Glutamatergic neuron (in vitro differentiated cells): ENCODE measurements at places on chromosomes 16 and 17. TPM values are rescaled to one million over a fixed set of nuclear protein-coding genes. Genes with fewer than 3 reads are reported as not detected.

Gene MILR1
- not detected for total RNA-seq

Gene C16orf46
- 1.0 TPM for total RNA-seq

Gene HOXB8
- not detected for total RNA-seq

GRCh38 chr17:74260525-74260850 lies 13.5 kb upstream of the DNAI2 start:
- H3K4me1 ChIP-seq: peaks cover 17% of the 10 kb centered on the region
- H3K4me3 ChIP-seq: no peak overlapping the region
- H3K36me3 ChIP-seq: no peaks in the 10 kb centered on the region
- no peak overlapping the region for H3K27ac ChIP-seq
- DNase-seq: no peak

- H3K4me1 ChIP-seq: peaks cover 9% of the 10 kb centered on the region
- peak overlapping the region; percentile 98 for H3K27ac ChIP-seq
- H3K4me3 ChIP-seq: peak overlapping the region; percentile 46
- no peaks in the 10 kb centered on the region for H3K36me3 ChIP-seq
- H3K27me3 ChIP-seq: peaks cover 3% of the 10 kb centered on the region
- DNase-seq: no peak
Measured at GRCh38 chr16:87778476-87778829, 12.7 kb upstream of the KLHDC4 start.

- H3K4me1 ChIP-seq: peaks cover 8% of the 10 kb centered on the region
- peak overlapping the region; percentile 79 for H3K27ac ChIP-seq
- no peak for DNase-seq
- no peaks in the 10 kb centered on the region for H3K36me3 ChIP-seq
- H3K4me3 ChIP-seq: no peak overlapping the region
Measured at GRCh38 chr17:78324391-78325075, 35.3 kb downstream of the SOCS3 start.

DNA sequence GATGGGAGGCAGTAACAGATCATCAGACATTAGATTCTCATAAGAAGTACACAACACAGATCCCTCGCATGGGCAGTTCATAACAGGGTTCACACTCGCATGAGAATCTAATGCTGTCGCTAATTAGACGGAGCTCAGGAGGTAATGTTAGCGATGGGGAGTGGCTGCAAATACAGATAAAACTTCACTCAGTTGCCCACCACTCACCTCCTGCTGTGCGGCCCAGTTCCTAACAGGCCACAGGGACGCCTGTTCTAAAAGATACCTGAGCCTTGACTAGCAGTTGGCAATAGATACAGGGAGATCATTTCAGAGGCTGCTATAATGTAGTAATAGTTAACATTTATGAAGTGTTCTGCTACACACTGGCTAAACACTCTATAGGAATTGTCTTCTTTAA lies 4.9 kb downstream of the PTRH2 start:
- no peaks in the 10 kb centered on the region for H3K36me3 ChIP-seq
- H3K27me3 ChIP-seq: peaks cover 4% of the 10 kb centered on the region
- no peak for DNase-seq
- no peak overlapping the region for H3K27ac ChIP-seq

- no peak overlapping the region for H3K27ac ChIP-seq
- H3K4me1 ChIP-seq: no peaks in the 10 kb centered on the region
- peaks cover 23% of the 10 kb centered on the region for H3K36me3 ChIP-seq
- DNase-seq: no peak
- no peaks in the 10 kb centered on the region for H3K27me3 ChIP-seq
Measured at GRCh38 chr16:53870831-53871230, 166.9 kb downstream of the FTO start.

- no peak overlapping the region for H3K4me3 ChIP-seq
- peaks cover 8% of the 10 kb centered on the region for H3K27me3 ChIP-seq
- no peak overlapping the region for H3K27ac ChIP-seq
Measured at GRCh38 chr17:22704674-22705073, 1012.4 kb downstream of the KCNJ18 start.
